ENCODE measurements at places on chromosomes 7 and 10. TPM values are rescaled to one million over a fixed set of nuclear protein-coding genes. Genes with fewer than 3 reads are reported as not detected.

DNA sequence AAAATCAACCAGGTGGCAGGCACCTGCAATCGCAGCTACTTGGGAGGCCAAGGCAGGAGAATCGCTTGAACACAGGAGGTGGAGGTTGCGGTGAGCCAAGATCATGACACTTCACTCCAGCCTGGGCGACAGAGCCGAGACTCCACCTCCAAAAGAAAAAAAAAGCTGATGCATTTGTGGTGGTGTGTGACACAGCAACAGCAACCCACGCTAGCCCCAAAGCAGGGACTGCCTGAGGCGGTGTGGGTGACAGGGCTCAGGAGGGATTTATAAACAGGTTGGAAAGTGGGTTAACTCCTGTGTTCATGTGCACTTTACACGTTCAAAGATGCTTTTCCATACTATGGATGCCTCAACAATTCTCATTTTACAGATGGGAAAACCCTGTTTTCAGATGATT lies 395.9 kb upstream of the PODXL start:
- no peaks in the 10 kb centered on the region for H3K36me3 ChIP-seq
- no peaks in the 10 kb centered on the region for H3K4me1 ChIP-seq
- peaks cover 10% of the 10 kb centered on the region for H3K27me3 ChIP-seq
- H3K4me3 ChIP-seq, result no peak overlapping the region
- no peak overlapping the region for H3K27ac ChIP-seq
- no peak for DNase-seq

The RPEL1 gene
- total RNA-seq, result 0.29 TPM

The FKBP6 gene
- not detected for total RNA-seq

GRCh38 chr10:119860866-119861607 lies 11.6 kb downstream of the MCMBP start:
- H3K27ac ChIP-seq, result no peak overlapping the region
- peaks cover 8% of the 10 kb centered on the region for H3K36me3 ChIP-seq
- no peaks in the 10 kb centered on the region for H3K4me1 ChIP-seq
- H3K4me3 ChIP-seq, result no peak overlapping the region
- no peak for DNase-seq

The C10orf67 gene
- total RNA-seq, result not detected

DNA sequence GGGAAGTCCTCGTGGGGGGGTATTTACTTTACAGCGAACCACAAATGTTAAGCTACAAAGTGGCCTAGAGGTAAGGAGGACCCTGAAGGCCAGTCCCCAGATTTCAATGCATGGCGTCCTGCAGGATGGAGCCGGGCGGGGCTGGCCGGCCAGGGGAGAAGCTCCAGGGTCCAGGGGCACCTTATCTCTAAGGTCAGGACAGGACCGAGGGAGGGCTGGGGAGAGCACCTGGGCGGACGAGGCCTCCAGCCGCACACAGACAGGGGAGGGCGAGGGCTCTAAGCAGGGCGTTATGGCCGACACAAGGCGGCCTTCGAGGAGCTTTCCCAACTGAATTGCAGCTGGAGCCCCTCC lies 96.4 kb upstream of the DIP2C start:
- H3K27ac ChIP-seq, result no peak overlapping the region
- peaks cover 15% of the 10 kb centered on the region for H3K4me1 ChIP-seq
- no peaks in the 10 kb centered on the region for H3K27me3 ChIP-seq

- no peak overlapping the region for H3K27ac ChIP-seq
- peaks cover 42% of the 10 kb centered on the region for H3K36me3 ChIP-seq
- no peaks in the 10 kb centered on the region for H3K27me3 ChIP-seq
- peak; percentile 73 for DNase-seq
- no peaks in the 10 kb centered on the region for H3K4me1 ChIP-seq
- no peak overlapping the region for H3K4me3 ChIP-seq
Observed at GRCh38 chr7:6167587-6168476, 104.6 kb downstream of the CYTH3 start.

The BUD23 gene
- total RNA-seq, result 36.9 TPM

DNA sequence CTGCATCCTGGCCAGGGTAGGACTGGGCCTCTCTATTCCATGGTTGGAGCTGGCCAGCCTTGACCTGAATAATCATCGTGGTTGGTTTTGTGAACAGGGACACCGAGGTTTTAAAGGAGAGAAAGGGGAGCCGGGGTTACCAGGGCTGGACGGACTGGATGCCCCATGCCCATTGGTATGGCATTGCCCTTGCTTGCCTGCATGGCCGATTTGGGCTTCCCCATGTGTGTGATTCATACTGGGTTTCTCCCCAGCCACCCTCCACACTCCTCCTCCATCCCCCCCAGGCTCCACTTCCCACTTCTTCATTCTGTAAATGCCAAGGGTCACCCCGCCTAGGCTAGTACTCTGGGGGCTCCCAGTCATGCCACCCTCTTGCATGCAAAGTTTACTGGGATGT lies 98.8 kb upstream of the MACROH2A2 start:
- no peaks in the 10 kb centered on the region for H3K27me3 ChIP-seq
- no peak overlapping the region for H3K27ac ChIP-seq
- H3K4me3 ChIP-seq, result no peak overlapping the region
- peaks cover 2% of the 10 kb centered on the region for H3K36me3 ChIP-seq
- DNase-seq, result no peak
- H3K4me1 ChIP-seq, result no peaks in the 10 kb centered on the region

DNA sequence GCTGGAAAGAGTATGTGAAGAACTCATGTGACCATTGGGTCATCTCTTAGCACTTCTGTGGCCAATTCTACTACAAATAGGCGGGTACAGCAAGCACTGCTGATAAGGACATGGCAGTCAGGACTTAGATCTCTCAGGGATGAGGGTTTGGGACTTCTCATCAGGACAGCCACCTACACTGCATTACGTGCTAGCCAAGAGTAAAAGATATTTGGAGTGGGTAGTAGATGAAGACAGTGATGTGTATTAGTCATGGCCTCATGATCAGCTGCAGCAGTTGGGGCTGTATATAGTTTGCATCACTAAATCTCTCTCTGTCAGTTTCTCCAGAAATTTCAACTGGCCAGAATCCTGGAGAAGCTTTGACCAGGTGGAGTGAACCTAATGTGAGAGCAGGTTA lies 9.2 kb downstream of the TAS2R60 start:
- H3K27ac ChIP-seq, result no peak overlapping the region
- DNase-seq, result peak; percentile 62
- H3K27me3 ChIP-seq, result peaks cover 2% of the 10 kb centered on the region
- H3K4me3 ChIP-seq, result no peak overlapping the region
- no peaks in the 10 kb centered on the region for H3K36me3 ChIP-seq

DNA sequence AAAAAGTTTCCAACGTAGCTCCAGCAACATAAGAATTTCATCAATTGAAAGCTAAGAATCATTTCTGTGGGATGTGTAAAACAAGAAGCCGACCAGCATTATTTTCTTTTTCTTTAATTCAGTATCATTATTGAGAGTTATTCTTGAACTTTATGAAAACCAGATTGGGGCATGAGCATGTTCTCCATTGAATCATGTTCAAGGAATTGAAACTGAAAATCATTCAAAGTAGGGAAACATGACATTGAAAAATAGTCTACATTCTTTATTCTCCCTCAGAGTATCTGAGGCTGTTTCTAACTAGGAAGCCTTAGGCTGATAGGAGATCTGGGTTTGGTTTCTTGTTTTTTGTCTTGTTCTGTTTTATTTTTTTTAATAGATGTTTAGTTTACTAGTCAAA lies 253.7 kb downstream of the DYNC1I1 start:
- H3K4me1 ChIP-seq, result peaks cover 7% of the 10 kb centered on the region
- peak; percentile 58 for DNase-seq
- no peaks in the 10 kb centered on the region for H3K27me3 ChIP-seq
- no peak overlapping the region for H3K4me3 ChIP-seq
- H3K36me3 ChIP-seq, result no peaks in the 10 kb centered on the region

Measured in osteoblast (primary cell).